Stimulated activated CD4-positive, alpha-beta T cell treated with anti-CD3 and anti-CD28 coated beads, TNF-alpha, amount 100 ng/mL, for 1 hour (primary cell): ENCODE measurements at places on chromosomes 11 and 22.

- DNase-seq = peak; percentile 7
These were observed 74.6 kb upstream of the SUSD2 start for GRCh38 chr22:24106385-24107381.

GRCh38 chr11:126525216-126525615 is 169.7 kb downstream of the ST3GAL4 start:
- DNase-seq = no peak

- DNase-seq = no peak
These were observed 4.9 kb upstream of the RAB38 start for GRCh38 chr11:88179971-88180629.

DNA sequence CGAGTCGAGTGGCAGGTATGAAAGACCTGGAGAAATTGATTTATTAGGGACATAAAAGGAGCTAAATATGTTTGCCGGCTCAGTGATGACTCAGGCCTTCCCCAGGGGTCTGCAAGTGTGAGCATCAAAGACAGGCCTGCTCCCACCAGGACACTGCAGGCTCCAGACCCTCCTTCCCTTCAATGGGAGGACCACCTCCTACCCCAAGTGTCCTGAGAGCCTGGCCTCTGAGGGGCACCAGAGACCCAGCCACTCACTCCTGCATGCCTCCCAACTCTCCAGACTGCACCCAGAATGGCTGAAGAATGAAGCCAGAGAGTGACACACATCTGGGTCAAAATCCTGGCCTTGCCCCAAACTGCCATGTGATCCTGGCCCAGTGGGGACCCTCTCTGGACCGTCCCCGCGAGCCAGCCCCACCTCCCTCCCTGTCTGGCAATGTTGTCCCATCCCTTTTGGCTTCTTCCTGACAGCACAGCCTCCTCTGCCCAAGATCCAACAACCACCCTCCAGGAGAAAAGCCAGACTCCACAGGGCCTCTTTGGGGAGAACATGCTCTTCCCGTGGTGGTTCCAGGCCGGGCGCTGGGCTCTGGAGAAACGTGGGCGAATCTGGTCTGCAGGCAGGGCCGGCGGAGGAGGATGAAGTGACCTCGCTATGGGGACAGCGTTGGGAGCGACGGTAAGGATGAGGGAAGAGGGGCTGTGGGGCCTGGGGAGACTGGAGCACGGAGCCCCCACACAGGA is 36.2 kb downstream of the CYTH4 start:
- no peak for DNase-seq

DNA sequence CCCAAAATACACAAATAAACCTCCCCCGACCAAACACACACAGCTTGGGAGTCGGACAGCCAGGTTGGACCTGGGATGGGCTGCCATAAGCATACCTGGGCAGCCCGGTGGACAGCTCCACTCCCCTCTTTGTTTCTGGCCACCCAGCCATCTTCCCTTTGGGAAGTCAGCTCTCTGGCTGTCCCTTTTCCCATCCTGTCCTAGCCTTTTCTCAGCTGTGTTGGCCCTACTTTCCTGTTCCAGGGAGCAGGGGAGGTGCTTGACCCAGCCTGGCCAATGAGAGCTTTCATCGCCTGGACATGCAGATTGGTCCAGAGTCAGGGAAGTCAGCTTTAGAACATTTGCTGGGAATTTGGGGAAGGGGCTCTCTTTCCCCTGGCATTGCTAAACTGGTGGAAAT is 68.7 kb upstream of the NECTIN1 start:
- DNase-seq = no peak

DNA sequence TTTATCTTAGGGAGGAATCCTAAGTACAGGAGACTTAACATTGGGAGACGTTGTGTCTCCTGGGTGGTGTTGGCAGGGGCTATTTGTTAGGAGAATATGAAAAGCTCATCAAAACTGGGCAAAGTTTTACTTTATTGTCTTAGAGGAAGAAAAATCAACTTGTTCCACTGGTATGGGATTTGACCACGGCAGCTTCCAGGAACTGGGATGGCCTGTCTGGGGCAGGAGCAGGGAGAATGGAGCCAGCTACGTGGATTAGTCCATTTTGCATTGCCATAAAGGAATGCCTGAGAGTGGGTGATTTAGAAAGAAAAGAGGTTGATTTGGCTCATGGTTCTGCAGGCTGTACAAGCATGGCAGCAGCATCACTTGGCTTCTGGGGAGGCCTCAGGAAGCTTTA is 198.4 kb downstream of the ADAMTS15 start:
- DNase-seq = no peak

DNA sequence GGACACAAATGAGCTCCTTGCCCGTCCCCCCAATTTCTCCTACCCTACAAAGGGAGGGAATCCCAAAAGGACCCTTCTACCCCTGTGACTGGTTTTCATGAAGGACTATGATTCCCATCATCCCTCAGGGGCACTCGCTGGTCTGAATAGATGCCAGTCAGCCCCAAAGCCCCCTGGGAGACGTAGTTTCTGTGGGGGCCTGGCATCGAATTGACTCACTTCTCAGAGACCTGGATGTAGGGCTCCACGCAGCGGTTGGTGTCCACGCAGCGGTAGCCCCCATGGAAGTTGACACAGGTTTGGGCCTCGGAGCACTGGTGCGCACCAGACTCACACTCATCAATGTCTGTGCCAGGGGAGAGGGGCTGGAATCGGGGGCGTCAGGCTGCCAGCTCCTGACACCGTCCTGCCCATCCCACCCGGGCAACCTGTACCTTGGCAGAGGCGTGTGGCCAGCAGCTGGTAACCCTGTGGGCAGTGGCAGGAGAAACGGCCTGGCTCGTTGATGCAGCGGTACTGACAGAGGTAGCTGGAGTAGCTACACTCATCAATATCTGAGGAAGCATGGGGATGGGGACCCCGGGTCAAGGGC is 4.4 kb downstream of the EFEMP2 start:
- no peak for DNase-seq

DNA sequence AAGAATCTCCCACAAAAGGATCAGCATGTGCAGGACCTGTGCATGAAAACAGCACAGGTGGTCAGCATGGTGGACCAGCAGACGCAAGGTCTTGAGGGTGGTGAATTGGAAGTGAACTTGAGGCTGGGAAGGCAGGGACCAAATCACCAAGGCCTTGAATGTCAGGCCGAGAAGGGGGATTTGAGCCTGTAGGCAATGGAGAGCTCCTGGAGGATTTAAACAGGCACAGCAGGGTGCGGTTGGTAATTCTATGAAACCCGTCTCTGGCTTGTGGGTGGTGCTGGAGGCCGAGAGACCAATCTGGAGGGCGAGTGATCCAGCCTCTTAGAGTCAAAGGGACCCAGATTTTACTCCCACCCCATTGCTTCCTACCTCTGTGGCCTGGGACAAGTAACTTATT is 2.4 kb downstream of the TSKU start:
- no peak for DNase-seq

DNA sequence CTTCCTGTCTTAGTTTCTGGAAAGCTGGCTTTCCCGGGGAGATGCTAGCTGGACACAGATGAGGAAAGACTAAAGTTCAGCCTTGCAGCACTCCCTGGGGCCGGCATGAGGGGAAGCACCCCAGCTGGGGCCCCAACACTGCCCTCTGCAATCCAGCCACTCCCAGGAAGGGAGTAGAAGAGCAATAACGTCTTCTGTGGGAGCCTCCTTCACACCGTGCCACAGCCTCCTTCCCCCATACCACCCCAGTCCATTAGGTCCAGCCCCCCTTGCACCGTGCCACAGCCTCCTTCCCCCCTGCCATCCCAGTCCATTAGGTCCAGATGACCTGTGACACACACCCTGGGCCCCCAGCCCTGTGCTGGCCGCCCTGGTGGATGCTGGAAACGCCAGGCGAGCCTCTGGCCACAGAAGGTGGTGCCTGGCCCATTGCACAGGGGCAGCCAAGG is 44.1 kb upstream of the PRDM11 start:
- no peak for DNase-seq

GRCh38 chr11:4697585-4697984 is at the start of gene OR51E2:
Gene OR51E2, minus strand, starts transcription at chr11:4697853. Its CDS starts 15,142 bp downstream, at chr11:4682711.
- DNase-seq = no peak

DNA sequence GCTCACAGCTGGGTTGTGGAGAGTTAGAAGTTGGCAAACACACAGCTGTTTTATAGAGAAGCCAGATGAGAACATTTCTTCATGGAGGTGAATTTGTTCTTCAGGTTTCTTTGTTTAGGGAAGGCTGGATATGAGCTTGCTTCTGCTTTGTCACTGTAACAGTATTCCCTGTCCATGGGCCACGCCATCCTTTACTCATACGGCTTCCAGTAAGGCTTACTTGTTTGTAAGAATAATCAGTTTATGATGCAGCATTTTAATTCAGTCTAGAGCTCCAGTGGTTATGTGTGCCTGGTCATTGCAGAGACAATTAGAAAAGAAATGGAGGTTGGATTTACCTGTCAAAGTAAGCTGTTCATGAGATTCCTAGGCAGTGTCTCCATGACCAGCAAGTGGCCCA is 131.8 kb downstream of the TRIM44 start:
- no peak for DNase-seq

GRCh38 chr11:16358726-16359125 is 2.4 kb upstream of the SOX6 start:
- no peak for DNase-seq

DNA sequence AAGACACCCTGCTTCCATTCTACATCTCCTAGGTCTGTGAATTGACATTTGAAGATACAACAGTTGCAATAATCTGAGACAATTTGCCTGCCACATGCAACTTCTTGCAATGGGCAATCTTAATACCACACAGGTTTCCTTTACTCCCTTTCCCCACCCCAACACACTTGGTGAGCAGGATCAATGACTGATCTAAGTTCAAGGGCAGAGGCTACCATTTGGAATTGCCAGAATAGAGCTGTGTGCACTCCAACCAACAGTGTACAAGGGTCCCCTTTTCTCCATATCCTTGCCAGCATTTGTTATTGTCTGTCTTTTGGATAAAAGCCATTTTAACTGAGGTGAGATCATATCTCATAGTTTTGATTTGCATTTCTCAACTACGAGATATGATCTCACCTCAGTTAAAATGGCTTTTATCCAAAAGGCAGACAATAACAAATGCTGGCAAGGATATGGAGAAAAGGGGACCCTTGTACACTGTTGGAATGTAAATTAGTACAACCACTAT is 2.9 kb upstream of the NNMT start:
- no peak for DNase-seq

- peak; percentile 49 for DNase-seq
These were observed 113.1 kb upstream of the NNMT start for GRCh38 chr11:114183044-114183511.

GRCh38 chr11:46181387-46181786 is 60.1 kb upstream of the PHF21A start:
- DNase-seq = no peak

- DNase-seq = no peak
These were observed 17.8 kb upstream of the KCTD14 start for GRCh38 chr11:78040691-78041379.

GRCh38 chr11:93689240-93689639 is 27.8 kb downstream of the CEP295 start:
- no peak for DNase-seq

DNA sequence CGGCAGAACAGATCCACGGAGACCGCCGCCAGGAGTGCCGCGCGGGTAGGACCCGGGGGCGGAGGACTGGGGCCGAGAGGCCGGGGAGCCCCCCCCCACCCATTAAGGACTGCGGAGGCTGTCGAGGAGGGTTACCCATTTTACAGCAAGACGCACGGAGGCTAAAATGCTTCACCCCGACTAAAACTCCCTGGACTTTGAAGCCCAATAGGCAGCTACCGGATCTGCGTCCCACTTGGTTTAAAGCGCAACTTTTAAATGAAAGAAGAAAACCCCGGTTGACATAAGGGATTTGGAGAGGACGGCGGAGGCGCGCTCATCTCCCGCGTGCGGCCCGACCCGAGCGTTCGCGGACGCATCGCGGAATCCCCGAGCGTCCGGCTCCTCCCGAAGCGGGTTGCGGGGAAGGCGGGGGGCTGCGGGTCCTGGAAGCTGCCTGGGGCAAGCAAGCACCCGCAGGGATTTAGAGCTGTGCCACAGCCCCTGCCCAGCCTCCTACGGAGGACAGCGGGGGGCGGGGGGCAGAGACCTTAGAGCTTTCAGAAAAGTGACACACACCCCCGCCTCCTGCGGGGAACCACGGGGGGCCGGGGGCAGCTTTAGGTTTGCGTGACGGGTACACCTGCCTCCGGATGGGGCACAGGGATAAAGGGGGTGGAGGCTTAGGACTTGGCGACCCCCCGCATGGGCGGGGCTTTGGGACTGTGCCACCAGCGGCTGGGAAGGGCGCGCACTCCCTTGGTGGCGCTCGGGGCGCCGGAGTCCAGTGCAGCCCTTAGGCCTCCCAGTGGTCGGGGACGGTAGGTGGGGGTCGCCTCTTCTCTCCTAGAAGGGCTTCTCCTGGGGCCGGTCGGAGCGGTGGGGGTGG is 760 bp upstream of the CELSR1 start:
- DNase-seq = no peak

DNA sequence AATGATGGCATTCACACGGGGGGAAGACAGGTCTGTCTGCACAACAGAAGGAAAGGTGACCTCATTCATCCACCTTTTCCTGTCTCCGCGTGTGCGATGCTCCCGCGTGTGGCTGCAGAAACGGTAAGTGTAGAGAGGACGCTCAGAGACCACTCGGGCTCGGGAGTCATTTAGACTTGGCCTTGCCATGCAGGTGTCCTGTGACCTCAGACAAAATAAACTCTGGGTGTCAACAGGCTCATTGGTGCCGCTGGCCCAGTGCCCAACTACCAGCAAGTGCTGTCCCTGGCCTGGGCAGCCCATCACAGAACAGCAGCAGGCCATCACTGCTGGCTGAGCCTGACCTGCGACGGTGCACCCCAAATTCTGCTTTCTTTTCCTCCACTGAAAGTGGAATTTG is 48.1 kb upstream of the ARFGAP3 start:
- DNase-seq = no peak

DNA sequence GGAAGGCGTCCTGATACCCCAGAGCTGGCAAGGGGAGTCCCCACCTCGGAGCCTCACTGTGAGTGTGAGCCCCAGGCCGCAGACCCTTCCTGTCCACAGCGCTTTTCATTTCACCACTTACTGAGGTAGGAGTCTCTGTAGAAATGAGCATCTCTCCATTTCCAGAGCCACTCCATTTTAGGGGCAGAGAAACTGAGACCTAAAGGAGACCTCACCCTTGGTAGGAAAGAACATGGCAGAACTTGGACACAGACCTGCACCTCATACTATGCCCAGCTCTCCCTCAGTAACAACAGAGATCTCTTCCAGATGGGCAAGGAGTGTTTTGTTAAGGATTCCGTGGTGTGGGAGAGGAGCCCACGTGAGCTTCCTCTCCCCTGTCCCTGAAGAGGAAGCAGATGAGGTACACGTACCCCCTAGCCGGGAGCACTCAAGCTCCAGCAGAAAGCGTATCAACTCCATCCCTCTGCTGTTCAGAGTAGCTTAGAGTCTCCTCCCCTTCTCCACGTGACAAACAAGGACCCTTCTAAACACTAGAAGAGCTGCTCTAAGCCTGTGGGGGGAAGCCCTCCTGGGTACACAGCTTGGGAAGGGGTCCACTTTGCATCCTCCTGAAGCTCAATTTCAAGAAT is 532 bp upstream of the VSIG2 start:
- no peak for DNase-seq

GRCh38 chr22:35434061-35434710 is 34.2 kb downstream of the MCM5 start:
- DNase-seq = no peak
